ENCODE measurements at places on chromosomes 5 and 9.

DNA sequence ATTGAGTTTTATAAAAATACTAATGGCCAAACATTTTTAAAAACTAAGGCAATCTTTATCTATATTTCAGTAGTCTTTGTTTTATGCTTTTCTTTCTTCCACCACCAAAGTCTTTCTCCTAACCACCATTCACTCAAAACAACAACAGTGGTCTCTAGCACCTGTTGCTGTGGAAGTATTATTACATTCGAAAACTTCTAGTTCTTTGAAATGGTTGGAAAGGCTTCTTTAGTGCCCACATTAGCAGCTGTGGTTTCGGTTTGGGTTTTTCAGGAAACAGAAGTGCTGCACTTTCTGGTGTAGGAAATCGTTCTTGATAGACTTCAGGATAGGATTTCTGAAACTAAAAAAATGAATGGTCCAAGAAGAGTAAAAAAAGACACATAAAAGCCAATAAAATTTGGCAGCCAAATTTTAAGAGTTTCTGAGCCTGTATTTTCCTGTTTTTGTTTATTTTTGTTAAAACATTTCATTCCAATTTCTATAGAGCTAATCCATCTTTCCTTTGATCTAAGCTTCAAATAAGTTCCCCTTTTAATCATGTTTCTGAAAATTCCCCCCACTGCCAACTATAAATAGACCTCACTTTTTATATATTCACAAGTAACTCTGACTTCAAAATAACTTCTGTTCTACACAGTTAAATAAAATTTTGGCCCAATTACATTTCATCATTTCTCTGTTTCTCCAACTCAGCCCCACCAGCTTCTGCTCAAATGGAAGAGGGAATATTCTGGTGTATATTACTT, 102.2 kb downstream of the DEPDC1B start:
- DNase-seq: no peak

GRCh38 chr5:55749387-55749786, 11.5 kb downstream of the DDX4 start:
- no peak for DNase-seq

- no peak for DNase-seq
These were observed 436.2 kb downstream of the DTWD2 start for GRCh38 chr5:118552146-118552545.

DNA sequence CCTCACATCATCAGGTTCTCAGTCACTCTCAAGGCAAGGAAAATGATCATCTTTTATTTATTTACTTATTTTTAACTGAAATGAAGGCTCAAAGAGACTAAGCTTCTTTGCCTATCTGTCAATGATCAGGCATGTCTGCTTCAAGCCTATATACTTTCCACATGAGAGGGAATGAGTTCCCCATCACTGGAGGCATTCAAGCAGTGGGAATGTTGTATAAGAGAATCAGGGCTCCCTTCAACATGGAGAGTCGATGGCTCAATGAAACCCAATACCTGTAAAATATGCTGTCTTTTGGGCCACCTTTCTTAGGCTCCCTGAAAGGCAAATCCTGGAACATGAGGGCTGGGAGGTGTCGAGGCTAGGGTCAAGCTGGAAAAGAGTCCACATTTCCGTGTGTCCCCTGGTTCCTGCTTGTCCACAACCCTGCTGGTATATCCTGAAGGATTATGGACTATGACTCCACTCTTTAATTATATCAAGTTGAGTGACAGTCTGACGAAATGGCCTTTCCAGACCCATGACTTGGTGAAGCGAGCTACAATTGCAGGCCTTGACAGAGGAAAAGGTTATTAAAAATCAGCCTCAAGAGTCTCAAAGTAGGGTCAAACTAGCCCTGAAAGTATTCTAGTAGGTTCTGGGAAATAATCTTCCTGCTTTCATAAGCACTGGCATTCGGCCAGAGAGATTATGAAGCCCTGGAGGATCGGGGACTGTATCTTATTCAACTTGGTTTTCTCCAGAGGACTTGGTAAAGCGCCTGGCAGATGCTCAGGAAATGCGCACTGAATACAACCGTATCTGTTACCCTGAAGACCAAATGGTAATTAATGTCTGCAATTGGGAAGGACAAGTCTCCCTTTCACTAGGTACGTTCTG, 145.9 kb upstream of the TBC1D2 start:
- DNase-seq: no peak

- DNase-seq: no peak
These were observed 199.9 kb downstream of the SNX18 start for GRCh38 chr5:54717459-54717858.

DNA sequence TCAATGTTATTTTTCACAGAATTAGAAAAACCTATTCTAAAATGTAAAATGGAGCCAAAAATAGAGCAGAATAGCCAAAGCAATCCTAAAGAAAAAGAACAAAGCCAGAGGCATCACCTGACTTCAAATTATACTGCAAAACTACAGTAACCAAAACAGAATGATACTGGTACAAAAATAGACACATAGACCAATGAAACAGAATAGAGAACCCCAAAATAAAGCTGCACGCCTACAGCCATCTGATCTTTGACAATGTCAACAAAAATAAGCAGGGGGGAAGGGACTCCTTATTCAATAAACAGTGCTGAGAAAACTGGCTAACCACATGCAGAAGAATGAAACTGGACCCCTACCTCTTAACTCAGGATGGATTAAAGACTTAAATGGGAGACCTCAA, 65.8 kb upstream of the PDE4D start:
- DNase-seq: no peak

GRCh38 chr9:4849369-4849768, 56.6 kb downstream of the RCL1 start:
- peak; percentile 35 for DNase-seq

DNA sequence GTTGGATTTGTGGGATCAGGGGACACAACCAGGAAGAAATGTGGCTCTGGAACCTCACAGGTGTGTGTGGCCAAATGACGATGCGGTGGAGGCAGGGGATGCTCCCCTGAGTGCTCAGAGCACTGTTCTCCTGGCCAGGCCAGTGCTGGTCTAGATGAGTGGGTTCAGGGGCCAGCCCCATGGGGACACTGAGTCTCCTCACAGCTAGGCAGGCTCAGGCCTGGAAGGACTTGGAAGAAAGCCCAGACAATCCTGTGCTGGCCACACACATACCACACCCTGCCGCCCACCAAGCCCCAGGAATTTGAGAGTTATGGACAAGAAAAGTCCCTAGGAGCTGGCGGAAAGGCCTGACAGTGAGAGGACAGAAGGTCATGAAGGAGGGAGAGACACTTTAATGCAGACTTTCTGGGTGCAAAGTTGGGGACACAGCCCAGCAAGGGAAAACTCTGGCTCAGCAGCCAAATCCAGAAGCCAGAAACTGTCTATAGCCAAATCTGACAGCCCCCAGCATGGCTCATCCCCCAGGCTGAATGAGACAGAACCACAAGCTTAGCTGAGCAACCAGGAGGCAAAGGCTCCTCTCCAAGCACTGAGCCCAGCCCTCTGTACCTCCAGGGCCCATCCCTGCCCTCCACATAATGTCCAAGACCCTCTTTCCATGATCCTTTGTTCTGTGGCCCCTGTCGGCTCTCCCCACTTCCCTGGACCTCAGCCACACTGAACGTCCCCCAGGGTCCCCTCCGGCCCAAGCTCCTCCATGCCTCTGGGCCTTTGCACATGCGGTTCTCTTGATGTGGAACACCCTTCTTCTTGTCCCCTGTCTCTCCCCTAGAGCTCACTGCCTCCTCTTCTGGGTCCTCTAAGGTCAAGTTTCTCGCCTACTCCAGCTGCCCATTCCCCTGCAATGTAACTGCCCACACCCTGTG, 22.4 kb downstream of the LHX6 start:
- no peak for DNase-seq

- DNase-seq: no peak
These were observed 335.3 kb upstream of the ADAMTS16 start for GRCh38 chr5:4804691-4805360.

DNA sequence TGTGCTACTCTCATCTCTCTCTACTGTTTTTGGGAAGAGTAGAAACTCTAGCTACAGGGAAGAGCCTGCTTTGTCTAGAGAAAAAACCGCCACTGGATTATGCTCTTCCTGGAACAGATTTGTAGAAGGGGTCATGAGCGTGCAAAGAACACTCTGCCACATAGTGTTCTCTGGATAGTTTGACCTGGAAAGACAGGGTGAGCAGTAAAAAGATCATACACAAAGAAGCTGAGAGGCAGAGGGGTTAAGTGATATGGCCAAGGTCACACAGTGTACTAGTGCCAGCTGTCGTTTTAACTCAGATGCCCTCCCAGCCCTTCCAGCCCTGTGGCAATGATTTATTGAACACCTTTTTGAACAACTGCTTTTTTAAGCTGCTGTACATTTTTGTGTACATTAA, 182.2 kb downstream of the NNT start:
- DNase-seq: no peak

GRCh38 chr5:127942246-127943060, 141.1 kb upstream of the SLC12A2 start:
- no peak for DNase-seq

- DNase-seq: no peak
These were observed 3.6 kb downstream of the SURF6 start for GRCh38 chr9:133332381-133332730.

All from HepG2 (cell line).